ENCODE measurements at places on chromosomes 7 and 10.

- DNase-seq, result no peak
Observed at GRCh38 chr10:117755659-117756014, 213.1 kb downstream of the EMX2 start.

DNA sequence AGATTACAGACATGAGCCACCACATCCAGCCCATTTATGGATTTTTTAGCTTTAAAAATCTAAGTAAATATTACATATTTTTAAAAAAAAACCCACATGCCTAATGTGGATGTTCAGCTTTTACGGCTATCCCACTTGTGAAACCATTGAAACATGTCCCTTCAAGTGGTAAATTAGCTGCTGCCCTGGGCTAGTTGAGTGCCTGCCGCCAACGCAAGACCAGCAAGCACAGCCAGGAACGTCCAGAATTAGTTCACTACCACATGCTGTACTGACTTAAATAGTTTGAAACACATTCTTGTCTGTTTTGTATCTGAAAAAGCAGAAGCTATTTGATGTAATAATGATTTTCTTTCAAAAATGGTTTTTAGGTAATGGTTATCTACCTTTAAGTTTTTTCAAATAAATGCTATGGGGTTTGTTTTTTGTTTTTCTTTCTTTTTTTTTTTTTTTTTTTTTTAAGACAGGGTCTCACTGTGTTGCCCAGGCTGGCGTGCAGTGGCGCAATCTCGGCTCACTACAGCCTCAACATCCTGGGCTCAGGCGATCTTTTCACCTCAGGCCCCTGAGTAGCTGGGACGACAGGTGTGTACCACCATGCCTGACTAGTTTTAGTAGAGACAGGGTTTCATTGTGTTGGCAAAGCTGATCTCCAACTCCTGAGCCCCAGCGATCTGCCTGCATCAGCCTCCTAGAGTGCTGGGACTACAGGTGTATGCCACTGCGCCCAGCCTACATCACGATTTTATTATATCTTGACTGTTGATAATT, 57.0 kb downstream of the KLRG2 start:
- DNase-seq, result no peak

DNA sequence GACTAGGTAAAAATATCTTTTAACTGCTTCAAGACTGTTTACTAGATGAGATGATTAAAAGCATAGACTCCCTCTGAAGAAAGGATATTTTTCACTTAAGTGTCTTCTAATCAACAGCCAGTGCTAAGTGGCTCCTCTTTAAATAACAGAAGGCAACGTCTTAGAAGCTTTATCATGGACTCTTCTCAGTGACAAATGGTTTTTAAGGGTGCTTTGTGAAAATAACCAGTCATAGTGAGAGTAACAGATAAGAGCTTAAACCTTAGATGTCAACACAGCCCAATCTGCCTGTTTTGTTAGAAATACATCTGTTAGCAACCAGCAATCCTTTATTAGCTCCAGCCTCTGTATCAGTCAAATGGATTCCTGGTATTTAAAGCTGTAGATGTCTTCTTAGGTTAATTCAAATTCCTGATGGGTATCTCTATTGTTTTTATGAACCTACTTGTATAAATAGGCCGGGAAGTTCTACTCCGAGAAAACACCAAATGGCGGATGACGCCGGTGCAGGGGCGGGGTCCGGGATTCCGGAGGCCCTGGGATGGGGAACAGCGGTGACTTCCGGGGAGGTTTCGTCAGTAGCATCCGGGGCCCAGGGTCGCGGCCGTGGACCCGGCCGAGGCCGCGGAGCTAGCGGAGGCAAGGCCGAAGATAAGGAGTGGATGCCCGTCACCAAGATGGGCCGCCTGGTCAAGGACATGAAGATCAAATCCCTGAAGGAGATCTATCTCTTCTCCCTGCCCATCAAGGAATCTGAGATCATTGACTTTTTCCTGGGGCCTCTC, 285.4 kb downstream of the GPR37 start:
- DNase-seq, result no peak

DNA sequence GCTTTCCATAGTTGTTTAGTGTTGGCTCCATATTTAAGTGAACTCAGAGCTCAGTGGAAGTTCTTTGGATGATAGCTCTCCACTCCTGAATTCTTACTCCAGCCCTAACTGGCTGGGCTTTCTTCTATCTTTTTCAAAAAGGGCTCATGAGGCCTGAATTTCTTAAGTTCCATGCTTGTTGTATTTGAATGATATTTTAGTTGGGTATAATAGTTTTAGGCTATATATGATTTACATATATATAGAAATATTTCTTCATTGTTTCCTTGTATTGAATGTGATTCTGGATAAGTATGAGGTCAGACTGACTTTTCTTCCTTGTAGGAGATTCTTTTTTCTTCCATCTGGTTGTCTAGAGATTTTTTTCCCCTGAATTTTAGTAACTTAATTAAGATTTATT, 843.5 kb downstream of the LRMDA start:
- no peak for DNase-seq

DNA sequence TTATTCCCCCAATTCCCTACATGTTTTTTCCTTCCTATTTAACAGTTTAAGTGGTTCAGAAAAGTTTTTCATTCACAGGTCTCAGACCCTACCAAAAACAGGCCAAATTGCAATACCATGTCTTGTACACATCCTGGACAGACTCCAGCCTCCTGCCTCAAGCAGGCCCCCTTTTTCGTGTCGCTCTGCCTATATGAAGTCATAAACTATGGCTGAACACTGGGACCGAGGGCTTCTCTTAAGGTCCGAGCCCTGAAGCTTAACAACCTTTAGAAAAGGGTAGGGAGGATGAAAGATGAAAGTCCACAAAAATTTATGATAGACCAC, 1.4 kb downstream of the FBXW4 start:
- no peak for DNase-seq

DNA sequence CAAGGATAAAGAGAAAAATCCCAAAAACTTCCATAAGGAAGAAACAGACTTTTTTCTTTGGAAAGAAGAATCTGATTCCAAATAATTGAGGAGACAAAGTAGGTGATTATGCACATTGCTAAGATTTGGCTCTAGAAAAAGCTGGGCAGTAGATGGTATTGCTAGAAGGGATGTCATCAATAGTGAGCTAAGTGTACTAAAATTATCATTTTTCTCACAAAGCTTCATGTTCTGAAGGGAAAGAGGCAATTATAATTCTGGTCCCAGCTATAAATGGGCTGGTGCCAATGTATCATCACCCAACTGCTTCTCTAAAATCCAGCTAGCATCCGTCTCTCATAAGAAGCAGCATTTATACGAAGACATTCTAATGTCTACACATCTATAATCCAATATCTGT, 23.9 kb downstream of the STEAP1 start:
- DNase-seq, result no peak

DNA sequence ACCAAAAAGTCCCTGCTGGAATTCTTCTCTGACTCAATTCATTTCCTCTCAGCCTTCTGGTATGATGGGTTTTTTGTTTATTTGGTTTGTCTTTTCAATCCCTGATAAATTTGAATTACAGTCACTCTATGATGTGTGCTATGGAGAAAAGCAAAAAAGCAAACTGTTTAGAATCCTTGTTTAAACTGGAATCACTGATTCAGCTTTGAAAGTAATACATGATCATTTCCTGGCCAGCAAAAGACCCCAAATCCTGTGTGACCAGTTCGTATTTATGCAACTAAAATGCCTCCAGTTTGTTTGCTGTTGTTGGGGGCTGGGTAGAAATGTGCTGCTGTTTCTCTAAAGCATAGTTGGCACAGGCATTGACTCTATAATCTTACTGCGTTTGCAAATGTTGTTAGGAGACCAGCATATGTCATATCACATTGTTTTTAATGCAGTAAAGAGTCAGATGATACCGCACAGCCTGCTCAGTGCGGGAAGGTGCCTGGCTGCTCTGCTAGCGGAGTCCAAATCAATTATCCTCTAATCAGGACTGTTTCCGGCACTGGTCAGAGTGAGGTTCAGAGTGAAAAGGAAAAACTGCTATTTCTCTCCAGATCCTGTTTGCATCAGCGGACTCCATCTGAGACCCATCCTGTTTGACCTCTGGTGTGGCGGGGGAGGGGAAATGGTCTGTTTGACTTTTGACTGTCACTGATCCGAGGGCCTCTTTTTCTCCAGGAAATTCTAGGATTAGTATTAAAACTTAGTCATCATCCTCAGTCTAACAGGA, 40.6 kb upstream of the ADD3 start:
- DNase-seq, result no peak

DNA sequence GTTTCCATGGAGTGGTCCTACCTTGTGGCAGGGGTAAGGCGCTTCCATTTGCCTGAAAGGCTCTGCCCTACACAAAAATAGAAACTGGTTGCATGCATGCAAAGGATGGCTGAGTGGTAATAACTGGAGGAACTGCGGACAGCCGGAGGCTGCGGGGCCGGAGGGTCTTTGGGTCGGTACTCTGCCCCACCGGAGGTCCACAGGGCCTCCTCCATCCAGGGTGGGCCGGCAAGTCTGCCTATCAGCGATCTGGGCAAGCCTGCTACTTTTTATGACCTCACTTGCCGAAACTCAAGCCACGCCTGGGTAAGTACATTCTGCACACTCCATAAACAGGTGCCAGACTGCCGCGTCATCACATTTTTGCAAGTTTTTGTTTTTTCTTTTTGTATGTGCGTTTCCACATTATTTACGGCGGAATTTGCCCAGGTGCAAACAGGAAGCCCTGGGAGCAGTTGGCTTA, 30.0 kb downstream of the TACC2 start:
- no peak for DNase-seq

GRCh38 chr10:14093730-14094484, 236.8 kb downstream of the FRMD4A start:
- no peak for DNase-seq

- DNase-seq, result no peak
Observed at GRCh38 chr7:102415685-102416225, 17.6 kb upstream of the ORAI2 start.

- no peak for DNase-seq
Observed at GRCh38 chr7:66380272-66380888, 175.2 kb downstream of the TPST1 start.

DNA sequence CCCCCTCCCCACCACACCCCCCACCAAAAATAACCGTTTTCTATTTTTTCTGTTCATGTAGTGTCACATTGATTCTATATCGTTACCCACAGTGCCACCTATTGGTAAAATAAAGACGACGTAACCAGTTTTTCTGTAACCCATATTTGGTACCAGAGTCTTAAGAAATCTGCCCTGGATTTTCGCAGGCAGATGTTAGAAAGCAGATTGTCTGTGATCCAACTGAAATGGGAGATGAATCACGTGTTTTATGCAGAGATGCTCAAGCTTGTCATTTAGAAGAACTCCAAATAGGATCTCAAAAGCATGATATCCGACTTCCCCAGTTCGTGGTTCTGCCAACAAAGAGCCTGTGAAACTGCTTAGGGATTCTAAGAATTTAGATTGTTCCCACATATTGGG, 261.1 kb upstream of the CSTF2T start:
- DNase-seq, result no peak

DNA sequence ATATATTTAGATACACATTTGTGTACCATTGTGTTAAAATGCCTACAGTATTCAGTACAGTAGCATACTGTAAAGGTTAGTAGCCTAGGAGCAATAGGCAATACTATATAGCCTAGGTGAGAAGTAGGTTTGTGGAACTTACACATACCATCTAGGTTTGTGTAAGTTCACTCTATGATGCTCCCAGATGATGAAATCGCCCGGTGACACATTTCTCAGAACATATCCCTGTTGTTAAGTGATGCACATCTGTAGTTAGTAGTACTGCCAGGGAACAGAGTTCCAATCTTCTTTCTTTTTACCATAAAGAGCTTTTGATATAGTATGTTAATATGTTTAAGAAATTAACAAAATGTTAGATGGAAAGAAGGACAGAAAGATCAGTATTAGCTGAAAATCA, 138.2 kb downstream of the SNX13 start:
- no peak for DNase-seq

DNA sequence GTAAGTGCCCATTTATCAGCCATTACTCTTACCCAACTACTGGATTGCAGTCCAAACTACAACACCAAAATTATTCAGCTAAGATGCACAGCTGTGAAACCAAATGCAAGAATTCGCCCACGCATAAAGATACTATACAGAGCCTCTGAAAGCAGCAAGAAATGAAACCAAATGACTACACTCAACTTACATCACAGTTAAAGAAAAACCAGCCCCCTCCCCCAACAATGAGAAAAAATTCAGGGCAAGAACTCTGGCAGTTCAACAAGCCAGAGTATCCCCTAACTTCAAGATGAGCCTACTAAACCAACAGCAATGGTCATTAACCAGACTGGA, 209.1 kb upstream of the VWC2 start:
- DNase-seq, result no peak
